ENCODE measurements at places on chromosomes 5 and 9.

DNA sequence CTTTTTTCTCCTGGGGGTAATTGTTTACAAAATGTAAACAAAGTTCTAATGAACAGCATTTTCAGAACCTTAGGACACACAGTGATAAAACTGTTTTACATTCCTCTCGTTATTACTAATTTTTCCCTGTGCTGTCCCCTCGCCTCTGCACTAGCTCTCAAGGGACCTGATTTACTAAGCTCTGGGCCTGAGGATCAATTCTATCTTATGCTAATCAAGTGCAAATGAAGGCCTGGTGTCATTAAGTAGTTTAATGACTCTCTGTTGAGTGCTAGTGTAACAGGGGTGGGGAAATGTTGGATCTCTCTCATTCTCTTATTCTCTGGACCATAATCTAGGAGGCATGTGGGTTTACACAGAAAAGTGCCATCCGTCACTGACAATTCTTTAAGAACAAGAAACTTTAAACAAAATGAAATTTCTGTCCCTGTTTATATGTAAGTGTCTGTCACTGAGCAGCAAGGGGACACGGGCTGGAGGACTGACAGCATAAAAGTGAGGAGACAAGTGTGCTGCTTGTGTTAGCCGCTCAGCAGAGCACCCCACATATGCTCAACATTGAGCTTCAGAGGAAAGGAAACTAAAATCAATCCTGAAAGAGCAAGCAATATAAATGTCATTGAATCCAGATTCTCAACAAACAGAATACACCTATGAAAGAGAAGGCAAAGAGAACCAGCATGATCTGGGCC is 115.4 kb downstream of the WDR41 start:
- no peak for DNase-seq

DNA sequence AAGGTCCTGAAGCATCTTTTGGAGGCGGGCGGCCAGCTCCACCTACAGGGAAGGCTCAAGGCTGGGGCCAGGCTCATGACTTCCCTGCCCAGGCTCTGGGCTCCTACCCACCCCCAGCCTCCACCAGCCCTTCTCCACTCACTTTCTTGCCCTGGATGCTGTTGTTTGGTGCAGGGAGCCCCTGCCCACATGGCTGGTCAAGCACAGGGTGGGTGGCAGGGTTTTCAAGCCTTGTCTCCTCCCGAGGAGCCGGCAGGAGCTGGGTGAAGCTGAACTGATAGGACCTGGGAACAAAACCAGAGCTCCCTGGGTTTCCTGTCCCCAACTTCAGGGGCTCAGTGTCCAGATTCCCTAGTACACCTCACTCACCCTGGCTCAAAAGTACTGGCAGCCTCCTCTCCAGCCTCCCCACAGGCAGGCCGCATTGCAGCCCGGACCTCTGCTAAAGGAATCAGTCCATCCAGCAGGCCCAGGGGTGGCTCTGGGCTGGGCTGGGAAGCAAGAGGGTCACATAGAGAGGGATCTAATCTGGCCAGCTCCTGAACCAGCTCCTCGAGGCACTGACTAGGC is 6.9 kb downstream of the SHROOM1 start:
- DNase-seq: no peak

GRCh38 chr9:13113216-13113615 is 166.3 kb downstream of the MPDZ start:
- no peak for DNase-seq

- DNase-seq: no peak
Observed at GRCh38 chr9:12271421-12271891, 421.7 kb upstream of the TYRP1 start.

DNA sequence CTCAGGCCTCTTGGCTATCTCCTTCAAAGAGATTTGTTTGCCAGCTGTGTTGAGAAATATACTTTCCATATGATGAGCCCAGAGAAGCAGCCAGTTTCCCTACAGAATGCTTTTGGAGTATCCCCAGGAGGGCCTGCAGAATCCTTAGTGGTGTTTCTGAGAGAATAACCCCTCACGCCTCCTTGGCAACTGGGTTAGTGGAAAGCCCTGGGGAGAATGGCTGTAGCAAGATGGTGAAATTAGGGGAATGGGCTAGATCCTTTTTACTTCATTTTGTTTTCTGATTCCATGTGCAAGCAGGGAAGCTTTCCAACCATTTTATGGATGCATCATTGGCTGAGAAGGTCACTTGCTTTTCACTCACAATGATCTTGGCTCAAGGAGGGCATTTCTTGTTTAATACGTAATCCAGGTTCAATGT is 364.6 kb downstream of the DMRT2 start:
- DNase-seq: no peak

- no peak for DNase-seq
Observed at GRCh38 chr5:89444088-89444487, 561.1 kb upstream of the MEF2C start.

DNA sequence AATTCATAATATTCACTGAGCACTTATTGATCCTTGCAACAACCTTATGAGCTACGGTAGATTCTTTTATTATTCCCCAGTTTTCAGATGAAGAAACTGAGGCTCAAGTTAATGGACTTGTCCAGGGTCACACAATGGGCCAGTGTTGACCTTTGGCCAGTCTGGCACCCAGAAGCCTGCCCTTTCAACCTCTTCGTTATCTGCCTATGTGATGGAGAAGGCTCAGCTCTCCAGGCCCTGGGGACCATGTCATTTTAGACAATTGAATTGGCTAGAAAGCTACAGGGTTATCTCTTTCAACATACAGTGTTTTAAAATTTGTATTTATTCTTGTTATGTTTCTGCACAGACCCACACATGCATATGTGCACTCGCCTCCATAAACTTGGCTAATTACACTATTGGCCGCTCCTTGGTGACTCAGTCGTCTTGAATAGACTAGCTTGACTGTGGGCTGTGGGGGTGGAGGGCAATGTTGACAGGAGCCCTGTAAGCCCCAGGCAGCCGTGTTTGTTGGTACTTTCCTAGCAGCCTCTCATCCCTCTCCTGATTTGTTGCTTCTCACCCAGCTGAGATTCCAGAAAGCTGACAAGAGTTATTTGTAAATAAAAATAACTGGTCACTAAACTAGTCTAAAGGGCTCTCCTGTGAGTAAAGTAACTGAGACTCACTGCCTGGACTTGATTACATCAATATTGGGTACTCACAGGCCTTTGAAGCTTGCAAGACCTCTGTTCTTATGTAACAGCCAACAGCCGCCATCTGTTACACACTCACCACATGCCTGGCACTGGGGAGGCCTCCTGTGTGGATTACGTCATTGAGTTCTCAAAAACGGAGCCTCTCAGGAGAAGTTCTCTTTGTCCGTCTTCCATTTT is 8.5 kb upstream of the ANGPTL2 start:
- no peak for DNase-seq

- DNase-seq: no peak
Observed at GRCh38 chr5:32714836-32715235, 3.7 kb downstream of the NPR3 start.

GRCh38 chr9:4815381-4815956 is 22.7 kb downstream of the RCL1 start:
- DNase-seq: no peak

GRCh38 chr5:54525261-54525660 is 7.7 kb downstream of the SNX18 start:
- no peak for DNase-seq

- no peak for DNase-seq
Observed at GRCh38 chr5:65825408-65826328, 100.7 kb upstream of the ERBIN start.

DNA sequence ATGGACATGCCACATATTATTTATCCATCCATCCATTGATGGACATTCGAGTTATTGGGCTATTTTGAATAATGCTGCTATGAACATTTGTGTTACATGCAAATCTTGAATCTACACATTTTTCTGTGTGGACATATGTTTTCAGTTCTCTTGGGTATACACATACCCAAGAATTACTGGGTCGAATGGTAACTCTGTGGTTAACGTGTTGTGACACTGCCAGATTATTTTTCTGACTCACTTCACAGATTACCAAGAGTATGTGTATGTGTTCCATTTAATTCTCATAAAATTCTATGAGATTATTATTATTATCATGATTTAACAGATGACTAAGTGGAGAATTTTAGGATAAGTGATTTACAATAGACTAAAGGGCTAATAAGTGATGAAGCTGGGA is 26.7 kb downstream of the CYFIP2 start:
- no peak for DNase-seq

DNA sequence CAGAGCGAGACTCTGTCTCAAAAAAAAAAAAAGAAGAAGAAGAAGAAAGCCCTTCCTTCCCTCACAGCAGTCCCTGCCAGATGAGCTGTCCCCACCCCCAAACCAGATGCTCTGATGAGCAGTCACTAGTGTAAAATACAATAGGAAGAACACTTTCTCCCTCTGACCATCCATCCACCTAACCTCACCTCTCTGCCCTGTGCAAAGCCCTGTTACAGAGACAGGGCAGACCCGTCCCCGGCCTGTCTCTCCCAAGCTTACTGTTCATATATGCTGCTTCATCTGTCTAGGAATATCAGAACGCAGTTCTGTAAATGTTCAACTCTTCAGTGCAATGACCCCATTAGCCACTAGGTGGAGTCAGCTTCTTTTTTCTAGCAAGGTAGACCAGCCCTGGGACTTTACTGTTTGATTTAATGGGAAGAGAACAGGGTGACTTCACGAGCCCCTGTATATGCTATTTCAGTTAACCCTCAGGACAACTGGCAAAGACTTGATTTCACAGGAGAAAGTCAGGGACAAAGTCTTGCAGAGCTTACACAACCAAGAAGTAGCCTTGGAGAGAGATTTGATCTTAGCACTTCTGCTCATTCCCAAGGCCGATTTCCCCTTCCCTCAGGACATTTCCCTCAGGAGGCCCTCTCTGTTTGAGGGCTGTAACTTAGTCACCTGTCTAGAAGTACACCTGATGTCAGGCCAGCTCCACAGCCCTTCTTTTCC is 14.9 kb upstream of the FGFR4 start:
- peak; percentile 57 for DNase-seq

GRCh38 chr5:131746423-131746822 is 50.4 kb downstream of the FNIP1 start:
- no peak for DNase-seq

- no peak for DNase-seq
Observed at GRCh38 chr9:99666571-99666970, 155.1 kb upstream of the NR4A3 start.

GRCh38 chr5:9165546-9165945 is 380.3 kb downstream of the SEMA5A start:
- no peak for DNase-seq

- DNase-seq: no peak
Observed at GRCh38 chr5:72441862-72442540, 65.2 kb downstream of the ZNF366 start.

GRCh38 chr5:10825897-10826644 is 65.0 kb upstream of the DAP start:
- no peak for DNase-seq

- no peak for DNase-seq
Observed at GRCh38 chr5:122924203-122924602, 78.8 kb downstream of the SNX24 start.

DNA sequence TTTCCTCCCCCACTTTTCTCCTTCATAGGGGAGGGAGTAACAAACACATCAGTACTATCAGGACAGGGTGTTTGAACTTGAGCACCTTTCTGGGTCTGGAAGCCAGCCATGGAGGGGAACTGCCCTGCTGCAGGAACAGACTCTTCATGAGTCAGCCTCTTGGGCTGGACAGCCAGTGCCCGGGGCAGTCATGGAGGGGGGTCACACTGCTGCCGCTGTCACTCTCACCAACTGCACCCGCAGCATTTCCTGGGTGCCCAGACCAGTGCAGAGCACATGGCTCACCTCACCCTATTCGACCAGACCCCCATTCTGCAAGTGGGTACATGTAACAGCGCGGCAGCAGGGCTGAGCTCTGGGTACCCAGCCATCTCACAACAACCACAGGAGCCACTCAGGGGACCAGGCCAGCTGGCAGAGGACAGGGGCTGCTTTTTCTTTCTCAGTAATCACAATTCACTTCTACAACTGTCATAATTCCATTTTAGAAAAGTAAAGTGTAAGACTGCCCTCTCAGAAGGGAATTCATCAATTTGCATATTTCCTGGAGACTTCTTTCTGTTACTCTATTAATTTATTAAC is 118.4 kb downstream of the CTNND2 start:
- DNase-seq: no peak

DNA sequence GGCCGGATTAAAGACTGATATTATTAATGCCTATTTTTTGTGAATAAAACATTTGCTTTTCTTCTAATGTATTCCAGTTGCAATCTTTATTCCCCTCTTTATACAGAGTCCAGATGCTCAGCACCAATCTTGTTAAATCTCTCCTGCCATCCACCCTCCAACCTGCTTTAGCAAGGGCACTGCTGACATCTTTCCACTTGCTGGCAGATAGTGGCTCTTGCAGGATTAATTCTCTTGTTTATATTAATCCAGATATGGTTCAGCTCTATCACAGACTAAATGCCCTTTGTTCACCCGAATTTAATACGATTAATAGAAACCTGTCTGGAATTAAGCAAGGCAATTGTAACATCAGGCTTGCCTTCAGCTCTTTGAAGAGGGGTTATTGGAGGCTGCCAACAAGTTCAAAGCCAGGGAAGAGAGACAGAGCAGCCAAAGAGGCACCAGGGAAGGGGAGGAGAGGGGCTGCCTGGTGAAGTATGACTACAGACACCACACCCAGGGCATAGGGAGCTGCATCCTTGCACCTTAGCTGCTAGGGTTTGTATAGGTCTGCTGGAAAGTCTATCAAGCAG is 236.2 kb downstream of the SAXO1 start:
- no peak for DNase-seq

- peak; percentile 88 for DNase-seq
Observed at GRCh38 chr9:114989600-114990410, 59.4 kb upstream of the TNFSF8 start.

DNA sequence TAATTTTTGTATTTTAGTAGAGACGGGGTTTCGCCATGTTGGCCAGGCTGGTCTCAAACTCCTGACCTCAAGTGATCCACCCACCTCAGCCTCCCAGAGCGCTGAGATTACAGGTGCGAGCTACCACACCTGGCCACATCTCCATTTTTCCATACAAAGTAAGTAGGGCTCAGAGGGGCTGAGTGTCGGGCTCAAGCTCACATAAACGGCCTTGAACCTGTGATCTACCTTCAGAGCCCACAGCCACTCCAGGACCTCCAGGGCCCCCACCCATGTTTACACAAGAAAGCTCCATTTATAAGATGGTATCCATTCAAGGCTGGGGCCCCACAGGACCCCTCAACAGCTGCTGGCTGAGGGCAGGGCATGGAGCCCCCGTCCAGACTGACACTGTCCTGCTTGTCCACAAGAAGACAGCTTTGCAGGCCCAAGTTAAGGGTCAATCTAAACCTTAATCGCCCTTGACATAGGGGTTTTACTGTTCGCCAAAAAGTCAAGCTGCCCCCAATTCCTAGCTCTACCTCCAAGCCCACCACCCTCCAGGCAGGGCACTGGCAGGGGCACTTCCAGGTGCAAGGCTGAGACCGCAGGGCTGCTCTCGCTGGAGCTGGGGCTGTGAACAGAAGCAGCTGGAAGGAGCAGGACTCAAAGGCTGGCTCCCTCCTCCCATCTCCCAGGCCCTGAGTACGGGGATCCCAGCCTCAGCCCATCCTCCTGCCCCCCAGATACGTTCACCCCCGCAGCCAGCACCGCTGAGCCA is 18.9 kb downstream of the FAM78A start:
- DNase-seq: no peak

GRCh38 chr5:176799488-176799887 is 10.9 kb upstream of the UNC5A start:
- no peak for DNase-seq
